ENCODE measurements at places on chromosomes 6 and 20.
A peak's percentile ranks its signal among the peaks of the same experiment; 100 is the strongest.

DNA sequence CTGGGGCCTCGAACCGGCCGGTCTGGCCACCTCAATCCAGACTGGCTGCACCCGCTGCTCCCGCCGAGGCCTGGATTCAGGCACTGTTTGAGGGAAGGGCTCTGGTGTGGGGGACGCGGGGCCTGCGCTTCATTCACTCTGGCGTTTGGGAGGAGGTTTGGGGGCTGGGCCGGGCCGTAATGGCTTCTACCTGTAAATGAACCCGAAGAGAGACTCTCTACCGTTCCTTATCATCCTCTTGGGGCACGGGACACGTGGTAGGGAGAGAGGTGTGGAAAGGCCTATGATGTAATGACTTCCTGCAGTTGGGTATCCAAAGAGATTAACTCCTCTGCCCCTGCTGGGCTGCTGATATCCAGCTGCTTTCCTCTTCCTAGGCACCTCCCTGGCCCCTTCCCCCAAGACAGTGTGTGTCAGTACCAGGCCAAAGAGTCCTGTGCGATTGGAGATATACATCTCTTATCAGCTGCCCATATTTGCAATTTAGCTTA, 1.8 kb downstream of the FOXO3 start:
- peak; percentile 91 for DNase-seq

- no peak for DNase-seq
Observed at GRCh38 chr6:22497276-22497675, 72.1 kb upstream of the HDGFL1 start.

DNA sequence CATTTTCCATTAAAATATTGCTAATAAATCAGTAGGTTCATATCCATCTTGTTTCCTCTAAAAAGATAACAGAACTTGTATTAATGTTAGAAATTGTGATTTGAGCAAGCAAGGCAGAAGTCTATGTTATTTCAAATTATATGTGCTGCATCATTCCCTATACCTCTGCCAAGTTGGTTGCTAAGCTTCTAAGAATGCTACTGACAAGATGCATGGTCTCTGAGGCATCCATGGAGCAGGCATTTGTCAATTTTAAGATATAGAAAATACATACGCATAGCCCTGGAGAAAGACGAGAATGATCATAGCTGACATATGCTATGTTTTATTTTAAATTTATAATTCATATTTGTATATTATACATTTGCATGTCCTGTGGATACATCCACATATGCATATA, 168.3 kb upstream of the THEMIS start:
- no peak for DNase-seq

DNA sequence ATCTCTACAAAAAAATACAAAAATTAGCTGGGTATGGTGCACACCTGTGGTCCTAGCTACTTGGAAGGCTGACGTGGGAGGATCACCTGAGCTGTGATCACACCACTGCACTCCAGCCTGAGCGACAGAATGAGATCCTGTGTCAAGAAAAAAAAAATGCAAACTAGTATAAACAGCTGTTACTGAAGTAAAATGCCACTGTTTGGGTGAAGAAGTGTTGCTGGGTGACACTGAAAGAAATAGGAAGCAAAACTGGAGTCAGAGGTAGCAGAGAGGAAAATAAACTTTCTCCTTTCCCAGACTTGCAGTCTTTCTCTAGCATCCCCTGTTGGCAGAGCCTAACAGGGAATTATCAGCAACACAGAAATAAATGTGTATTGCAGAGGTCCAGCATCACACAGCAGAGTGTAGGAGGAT, 241.2 kb upstream of the PREP start:
- DNase-seq: no peak

DNA sequence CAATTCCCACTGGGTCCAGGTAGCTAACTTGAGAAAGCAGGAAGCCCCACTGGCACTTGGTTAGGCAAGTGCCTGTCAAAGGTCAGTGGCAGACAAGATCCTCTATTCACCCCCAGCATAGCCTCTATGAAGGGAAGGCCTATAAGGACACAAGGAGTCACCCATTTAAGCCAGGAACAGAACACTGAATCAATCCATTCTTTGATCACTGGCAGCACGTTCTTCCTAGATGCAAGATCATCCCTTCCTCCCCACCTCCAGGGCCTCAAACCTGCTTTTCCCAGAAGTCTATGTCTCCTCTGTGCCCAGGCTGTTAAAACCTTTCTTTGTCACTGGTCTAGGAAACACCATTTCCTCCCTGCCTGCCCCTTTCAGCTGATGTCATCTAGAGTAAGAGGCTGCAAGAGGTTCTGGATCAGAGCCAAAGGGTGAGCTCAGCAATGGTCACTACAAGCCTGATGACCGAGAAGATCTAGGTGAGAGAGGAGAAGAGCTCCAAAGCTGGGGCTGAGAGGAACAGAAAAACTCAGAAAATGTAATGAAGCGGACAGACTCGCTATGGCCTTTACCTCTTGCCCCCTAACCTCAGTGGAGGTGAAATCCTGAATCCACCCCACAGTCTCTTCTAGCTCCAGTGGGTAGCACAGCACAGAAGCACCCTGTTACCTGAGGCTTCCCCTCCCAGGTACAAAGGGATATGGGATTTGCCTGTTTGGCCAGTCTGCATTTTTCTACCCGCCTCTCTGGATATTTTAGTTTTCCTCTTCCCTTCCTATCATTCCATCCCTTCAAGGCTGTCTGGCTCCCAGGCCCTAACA, 1.8 kb downstream of the GTPBP2 start:
- peak; percentile 83 for DNase-seq
